ENCODE measurements at places on chromosomes 7 and 10.

DNA sequence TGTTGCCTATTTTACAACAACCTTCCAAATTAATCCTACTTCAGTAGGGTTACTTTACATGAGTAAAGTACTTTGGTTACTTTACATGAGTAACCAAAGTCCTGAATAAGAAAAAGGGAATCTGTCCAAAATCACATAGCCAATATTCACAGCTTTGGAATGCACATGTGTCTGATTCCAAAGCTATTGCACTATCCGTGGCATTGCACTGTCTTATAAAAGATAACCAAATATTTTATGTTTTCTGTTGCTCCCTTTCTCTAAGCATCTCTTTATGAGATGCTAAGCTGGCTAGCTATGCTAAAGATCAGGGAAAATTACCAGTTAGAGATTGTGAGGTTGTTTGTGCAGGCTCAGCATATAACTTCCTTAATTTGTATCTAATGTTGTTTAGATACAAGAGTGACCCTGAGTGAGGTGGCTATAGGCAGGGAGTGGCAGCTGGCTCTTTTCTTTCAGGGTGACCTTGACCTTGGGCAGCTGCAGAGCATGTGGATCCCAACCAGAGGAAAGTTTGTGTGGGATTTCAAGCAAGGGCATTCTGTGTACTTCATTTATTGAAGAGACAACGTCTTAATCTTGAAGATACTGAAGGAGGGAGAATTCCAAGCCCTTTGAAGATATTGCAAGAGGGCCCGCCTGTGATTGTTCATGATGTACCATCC, 366.1 kb upstream of the ANKRD30A start:
- DNase-seq, result no peak

- DNase-seq, result no peak
Measured at GRCh38 chr7:139131601-139132041, 22.1 kb upstream of the ZC3HAV1 start.

DNA sequence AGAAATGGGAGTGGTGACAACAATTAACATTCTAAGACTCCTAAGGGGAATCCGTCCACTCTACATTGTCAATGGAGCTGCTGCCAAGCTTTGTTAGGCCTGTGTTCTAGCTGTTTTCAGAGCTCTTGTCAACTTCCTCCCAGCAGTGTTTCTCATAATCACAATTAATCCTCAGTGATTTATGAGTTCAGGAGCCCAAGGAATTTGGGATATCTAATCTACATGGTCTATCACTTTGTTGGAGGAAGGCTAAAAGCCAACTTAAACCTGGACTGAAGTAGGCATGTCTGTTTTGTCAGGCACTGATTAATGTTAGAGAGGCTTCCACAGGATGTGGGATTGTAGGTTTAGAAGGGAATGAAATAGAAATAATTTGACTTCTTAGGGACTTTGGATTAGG, 10.2 kb upstream of the OR2F2 start:
- DNase-seq, result no peak

- no peak for DNase-seq
Measured at GRCh38 chr7:142886866-142887265, 1.3 kb upstream of the TRPV6 start.

- DNase-seq, result no peak
Measured at GRCh38 chr7:69868921-69869320, 270.6 kb downstream of the AUTS2 start.

DNA sequence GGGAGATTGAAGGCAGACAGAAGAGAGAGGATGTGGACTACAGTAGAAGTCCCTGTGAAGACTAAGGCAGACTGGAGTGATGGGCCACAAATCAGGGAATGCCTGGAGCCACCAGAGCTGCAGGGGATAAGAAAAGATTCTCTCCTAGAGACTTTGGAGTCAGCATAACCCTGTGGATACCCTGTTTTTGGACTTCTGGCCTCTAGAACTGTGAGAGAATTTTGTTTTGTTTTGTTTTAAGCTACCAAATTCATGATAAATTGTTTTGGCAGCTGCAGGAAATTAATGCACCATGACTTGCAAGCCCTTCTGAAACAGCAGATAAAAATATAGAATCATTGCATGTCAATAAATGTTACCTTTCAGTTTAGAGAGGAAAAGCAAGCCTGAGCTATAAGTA, 41.3 kb downstream of the INHBA start:
- DNase-seq, result no peak
